CD4-positive, alpha-beta T cell treated with Interleukin-2 at 100 ng/mL for 4 hours (primary cell): ENCODE measurements at places on chromosomes 16 and 17.

- peak; percentile 19 for DNase-seq
Measured at GRCh38 chr16:58024486-58025350, 836 bp upstream of the MMP15 start.

DNA sequence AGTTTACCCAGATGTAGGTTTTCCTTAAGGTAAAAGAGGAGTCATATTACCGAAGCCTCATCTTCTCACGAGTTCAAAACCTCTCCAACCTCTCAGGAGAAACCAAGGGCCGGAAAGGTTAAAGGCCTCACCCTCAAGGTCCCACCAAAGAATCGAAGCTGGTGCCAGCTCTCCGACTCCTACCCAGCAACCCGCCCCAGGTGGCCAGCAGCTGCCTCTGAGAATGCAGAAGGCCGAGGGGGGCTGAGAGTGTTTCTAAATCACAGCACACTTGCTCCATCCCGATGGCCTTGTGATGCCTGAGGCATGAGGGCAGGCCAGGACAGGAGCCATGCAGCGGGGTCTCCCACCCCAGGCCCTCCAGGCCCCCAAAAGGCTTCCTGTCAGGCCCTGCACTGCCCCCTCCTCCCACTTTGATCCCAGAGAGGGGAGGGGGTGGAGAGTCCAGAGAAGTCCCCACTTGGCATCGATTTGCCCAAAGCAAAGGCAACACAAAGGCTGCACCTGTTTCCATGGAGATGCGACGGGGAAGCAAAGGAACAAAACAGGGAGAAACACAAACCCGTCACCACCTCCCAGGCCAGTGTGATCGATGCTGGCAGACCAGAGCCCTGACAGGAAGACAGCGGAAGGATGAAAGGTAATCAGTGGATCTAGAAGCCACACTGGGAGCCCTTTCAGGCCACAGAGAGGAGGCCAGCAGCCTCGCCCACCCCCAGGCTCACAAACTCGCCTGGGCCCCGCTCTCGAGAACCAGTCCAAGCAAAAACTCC is 39.0 kb downstream of the CUEDC1 start:
- no peak for DNase-seq

GRCh38 chr16:82452004-82452756 is 174.6 kb upstream of the CDH13 start:
- no peak for DNase-seq

GRCh38 chr17:30323895-30324319 is 9.9 kb downstream of the TMIGD1 start:
- DNase-seq: peak; percentile 59

DNA sequence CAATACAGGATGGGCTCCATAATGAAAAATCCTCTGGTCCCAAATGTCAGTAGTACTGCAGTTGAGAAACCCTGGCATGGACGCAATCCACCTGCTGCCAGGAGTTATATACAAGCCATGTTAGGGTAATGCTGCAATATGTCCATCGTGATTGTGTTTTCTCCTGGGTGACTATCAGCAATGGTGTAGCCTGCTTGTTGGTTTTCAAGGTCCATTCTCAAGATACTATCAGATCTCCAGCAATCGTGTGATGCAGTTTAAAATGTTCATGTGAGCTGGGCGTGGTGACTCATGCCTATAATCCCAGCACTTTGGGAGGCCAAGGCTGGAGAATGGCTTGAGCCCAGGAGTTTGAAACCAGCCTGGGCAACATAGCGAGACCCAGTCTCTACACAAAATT is 24.0 kb downstream of the ABCC1 start:
- no peak for DNase-seq

GRCh38 chr16:75309899-75310430 is 58.5 kb upstream of the BCAR1 start:
- DNase-seq: no peak

DNA sequence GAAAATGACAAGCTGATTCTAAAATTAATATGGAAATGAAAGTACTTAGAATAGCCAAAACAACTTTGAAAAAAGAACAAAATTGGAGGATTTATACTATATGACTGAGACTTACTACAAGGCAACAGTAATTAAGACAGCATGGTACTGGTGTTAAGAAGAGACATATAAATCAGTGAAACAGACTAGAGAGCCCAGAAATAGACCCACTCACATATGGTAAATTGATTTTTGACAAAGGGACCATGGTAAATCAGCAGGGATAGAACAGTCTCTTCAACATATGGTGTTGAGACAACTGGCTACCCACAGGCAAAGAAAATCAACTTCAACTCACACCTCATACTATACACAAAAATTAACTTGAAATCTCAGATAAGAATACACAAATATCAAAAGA is 12.9 kb downstream of the CMC2 start:
- DNase-seq: no peak

DNA sequence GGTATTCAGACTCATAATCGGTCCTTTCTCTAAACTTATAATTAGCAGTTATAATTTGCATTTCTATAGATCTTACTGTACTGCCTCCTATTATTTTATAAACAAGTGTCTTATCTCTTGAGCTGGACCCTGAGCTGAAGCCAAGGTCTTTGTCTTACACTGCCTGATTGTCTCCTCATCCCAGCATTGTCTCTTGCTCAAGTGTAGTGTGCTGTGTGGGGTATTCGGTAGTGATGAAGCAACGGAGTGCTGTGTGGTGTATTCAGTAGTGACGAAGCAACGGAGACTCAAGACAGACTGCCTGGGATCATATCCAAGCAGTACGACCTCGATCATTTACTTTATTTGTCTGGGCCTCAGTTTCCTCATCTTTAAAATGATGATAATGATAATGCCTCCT is 69.3 kb downstream of the COX10 start:
- no peak for DNase-seq

DNA sequence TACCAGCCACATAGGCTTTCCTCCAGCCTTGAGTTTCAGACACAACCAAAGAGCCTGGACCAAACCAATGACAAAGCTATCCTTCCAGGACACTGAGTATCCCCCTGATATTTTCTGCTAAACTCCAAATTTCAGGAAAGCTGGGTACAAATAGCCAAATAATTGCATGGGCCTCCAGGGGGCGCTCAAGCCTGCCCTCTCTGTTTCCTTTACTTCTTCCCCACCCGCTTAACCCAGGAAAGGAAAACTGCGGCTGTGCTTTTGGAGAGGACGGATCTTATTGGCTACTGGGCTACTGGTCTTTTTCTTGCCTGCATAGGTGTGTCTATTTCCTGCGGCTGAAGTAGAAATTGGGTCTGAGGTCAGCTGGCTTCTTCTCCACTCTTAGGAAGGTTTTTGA is 30.1 kb downstream of the GNGT2 start:
- DNase-seq: peak; percentile 63

- no peak for DNase-seq
Measured at GRCh38 chr16:85003725-85004586, 7.4 kb downstream of the ZDHHC7 start.

DNA sequence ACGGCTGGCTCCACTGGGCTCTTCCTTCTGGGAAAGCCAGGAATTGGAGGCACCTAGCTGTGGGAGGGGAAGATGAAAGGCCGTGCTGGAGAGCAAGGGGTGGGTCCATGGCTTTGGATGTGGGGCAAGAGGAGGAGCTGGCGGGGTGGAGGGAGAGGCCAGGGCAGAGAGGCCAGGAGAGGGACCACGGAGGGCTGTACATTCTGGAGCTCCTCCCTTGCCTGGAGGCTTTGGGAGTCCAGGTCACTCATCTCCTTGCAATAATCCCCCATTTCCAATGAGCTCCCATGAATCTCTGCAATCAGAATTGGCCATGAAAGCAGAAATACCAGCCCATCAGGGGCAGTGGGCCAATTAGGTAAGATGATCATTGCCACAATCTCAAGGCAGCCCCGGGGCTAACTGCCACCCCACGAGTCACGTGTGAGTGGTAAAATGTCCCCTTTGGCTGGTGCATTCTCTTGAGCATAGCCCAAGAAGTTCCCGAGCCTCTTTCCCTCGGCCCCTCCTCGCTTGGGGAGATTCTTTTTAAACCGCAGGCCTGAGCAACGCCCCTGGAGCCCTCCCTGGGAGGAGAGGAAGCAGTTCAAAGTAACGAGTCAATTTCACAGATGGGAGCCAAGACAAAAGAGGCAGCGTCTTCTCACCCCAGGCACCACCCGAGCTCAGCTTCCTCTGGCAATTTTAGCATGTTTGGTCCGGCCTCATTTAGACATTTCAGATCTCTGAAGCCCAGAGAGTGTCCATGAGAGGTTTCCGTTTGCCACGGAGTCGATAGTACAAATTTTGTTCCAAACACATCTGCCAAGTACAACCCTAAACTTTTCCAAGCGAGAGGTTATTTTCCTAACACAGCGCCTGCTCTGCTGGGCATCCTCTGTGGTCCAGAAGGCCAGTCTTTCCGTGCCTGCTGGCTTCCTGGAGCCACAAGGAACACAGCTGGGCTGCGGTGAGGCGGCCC is 13.4 kb downstream of the RTN4RL1 start:
- DNase-seq: no peak

GRCh38 chr17:38540514-38541045 is 65.2 kb downstream of the SRCIN1 start:
- no peak for DNase-seq

GRCh38 chr16:88376835-88377726 is 5.7 kb upstream of the ZNF469 start:
- DNase-seq: no peak

DNA sequence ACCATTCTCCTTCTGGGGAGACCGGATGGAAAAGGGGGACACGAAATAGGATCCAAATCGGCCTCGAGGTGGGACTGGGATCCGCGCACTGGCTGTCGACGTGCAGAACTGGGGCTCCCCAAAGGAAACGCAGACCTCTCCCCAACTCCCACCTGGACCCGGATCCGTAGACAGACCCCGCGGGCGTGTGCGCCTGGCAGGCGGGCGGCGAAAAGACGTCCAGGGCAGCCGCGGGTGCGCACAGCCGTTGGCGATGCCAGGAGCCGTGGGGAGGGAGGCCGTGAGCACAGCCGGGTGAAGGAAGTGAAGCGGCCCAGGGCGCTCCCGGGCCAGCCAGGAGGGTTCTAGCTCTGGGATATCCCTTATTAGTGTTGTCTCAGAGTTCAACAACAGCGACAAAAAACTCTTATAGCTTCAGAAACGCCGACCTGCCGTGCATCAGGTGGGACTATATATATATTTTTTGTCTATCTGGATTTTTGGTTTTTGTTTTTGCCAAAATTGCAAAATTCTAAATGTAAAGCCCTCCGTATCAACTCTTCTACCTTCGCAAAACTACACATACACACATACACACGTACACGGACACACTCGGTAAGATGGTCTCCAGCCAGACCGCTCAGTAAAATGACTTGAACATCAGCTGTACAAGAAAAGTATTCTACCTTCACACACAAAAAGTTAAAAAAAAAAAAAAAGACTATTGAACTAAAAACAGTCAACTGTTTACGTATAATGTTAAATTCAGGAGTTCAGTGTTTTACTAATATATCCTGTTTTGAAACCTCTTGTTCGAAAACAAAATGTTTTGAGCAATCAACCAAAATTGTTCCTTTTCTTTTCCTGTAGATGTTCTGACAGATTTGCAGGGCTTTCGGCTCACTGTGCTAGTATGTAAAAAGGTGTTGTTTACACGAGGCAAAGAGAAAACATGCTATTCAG is 5.2 kb upstream of the AATF start:
- DNase-seq: no peak

- no peak for DNase-seq
Measured at GRCh38 chr17:50146927-50147665, 3.4 kb downstream of the PPP1R9B start.

- DNase-seq: no peak
Measured at GRCh38 chr16:27321013-27321915, 7.5 kb downstream of the IL4R start.

GRCh38 chr17:65557349-65558310 is 3.8 kb downstream of the AXIN2 start:
- DNase-seq: peak; percentile 69

GRCh38 chr17:28544402-28545140 is 7.9 kb downstream of the UNC119 start:
- DNase-seq: no peak

DNA sequence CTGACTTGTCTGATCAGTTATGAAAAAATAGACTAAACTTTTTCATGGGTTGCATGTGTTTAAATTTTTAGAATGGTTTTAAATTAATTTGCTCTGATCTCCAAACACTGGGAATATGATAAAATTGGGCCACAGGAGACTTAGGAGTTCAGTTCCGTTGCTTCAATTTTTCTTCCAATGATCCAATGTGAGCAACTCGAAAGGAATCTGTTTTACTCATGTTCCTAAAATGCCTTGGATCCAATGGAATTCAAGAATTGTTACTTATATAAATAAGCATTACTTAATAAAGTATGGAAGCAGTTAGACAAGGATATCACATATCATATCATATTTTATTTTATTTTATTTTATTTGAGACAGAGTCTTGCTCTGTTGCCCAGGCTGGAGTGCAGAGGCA is 56.0 kb upstream of the NACA2 start:
- DNase-seq: no peak

- no peak for DNase-seq
Measured at GRCh38 chr16:11326084-11326736, 19.0 kb upstream of the RMI2 start.

GRCh38 chr17:59505610-59506276 is 59.7 kb upstream of the DHX40 start:
- DNase-seq: no peak

DNA sequence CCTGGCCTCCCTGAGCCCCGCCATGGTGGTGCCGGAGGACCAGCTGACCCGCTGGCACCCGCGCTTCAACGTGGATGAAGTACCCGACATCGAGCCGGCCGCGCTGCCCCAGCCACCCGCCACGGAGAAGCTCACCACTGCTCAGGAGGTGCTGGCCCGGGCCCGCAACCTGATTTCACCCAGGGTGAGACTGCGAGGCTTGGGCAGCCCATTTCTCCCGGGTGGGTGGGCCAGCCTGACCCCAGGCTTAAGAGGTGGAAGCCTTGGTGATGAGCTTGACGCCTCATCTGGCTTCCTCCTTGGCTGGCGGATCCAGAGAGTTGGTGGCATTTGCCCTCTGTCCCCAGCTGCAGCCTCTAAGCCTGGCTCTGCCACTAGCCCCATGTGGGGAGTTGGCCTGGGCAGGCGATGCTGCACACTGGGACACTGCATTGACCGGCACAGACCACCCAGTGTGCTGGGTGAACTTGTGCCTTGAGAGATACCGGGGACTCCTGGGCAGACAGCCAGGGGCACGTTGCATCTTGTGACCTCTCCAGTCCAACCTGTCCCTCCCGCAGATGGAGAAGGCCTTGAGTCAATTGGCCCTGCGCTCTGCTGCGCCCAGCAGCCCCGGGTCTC is 3.0 kb downstream of the CDT1 start:
- DNase-seq: no peak

DNA sequence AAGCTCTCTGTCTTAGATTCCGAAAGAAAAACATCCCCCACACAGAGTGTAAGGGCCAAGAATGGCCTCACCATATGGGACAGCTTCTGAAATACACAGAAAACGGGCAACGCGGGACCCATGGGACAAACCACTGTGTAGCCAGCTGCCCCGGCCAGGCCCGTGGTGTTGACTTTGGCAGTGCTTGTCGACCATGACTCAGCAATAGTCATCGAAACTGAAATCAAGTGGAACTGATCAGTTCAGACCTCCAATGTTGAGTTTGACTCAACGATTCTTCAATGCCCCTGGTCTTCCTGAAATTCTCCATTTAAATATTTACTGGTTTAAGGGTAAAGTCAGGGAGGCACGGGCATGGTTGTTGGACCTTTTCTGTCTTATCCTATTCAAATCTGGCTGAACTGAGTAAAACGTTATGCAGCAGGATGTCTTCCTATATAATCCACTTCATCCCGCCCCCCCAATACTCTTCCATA is 27.5 kb downstream of the ZFHX3 start:
- no peak for DNase-seq
